Spleen (tissue), 13 donors: ENCODE measurements at places on chromosomes 5 and 9.
A peak's percentile ranks its signal among the peaks of the same experiment; 100 is the strongest.

DNA sequence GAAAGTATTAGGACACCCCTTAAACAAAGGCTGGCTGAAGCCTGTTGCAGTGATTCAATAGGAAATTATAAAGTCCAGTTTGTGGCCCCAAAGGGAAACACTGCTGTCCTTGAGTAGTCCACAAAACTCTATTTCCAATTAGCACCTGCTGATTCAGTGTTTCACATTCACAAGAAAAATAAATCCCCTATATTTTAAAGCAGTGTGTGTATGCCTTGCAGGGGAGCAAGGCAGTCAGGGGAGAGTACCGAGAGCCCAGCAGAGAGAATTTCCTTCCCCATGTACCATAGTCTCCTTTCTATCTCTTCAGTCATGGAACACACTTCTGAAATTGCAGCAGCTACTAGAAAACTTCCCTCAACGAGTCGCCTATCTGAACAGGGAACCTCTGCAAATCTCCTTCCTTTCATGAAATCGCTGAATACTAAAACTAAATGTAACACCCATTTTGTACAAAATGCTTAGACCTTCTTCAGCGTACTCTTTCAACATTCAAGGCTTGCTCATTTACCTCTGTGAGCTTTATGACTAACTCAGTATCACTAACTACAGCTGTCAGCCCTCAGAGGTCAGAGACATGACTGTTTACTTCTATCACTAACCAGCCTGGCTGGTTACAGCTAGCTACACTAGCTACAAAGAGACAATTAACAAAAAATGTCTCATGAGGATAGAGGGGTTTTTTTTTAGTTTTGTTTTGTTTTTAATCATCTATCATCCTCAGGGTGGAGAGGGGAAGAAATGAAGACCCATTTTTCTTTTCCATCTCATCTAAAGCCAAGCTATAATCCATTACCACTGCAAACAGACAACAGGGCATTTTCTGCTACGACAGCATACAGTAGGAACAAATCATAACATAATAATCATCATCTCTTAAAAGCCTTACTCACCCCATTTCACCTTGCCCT, 188.7 kb downstream of the EBF1 start:
- peaks cover 3% of the 10 kb centered on the region for H3K4me1 ChIP-seq
- peak overlapping the region; percentile 21 for H3K27ac ChIP-seq
- no peak overlapping the region for H3K4me3 ChIP-seq

GRCh38 chr5:110338341-110339083, 388.0 kb downstream of the TMEM232 start:
- no peak overlapping the region for H3K4me3 ChIP-seq
- H3K27ac ChIP-seq, result no peak overlapping the region
- H3K4me1 ChIP-seq, result no peaks in the 10 kb centered on the region
- no peaks in the 10 kb centered on the region for H3K36me3 ChIP-seq
- H3K27me3 ChIP-seq, result no peaks in the 10 kb centered on the region

DNA sequence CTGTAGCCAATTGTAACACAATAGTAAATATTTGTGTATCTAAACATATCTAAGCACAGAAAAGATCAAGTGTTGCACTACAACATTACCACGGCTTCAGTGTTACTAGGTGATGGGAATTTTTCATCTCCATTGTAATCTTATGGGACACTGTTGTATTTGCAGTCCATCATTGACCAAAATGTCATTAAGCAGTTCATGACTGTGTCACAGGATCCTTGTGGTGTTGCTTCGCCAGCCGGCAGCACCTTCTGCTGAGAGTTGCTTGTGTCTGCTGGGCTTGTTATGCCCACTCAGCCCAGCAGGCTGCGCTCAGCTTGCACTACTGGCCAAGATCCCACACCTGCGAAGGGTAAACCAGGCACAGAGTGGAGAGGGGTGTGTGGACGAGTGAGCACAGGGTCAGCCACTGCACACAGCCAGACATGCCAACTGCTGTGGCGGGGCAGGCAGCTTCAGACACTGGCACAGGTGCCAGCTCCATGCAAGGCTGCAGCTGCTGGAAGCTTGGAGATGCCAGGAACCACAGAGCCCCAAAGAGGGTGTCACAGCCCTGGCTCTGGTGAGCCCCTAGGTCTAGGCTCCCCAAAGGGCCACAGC, 273.7 kb downstream of the CETN3 start:
- H3K27ac ChIP-seq, result no peak overlapping the region
- no peaks in the 10 kb centered on the region for H3K36me3 ChIP-seq
- no peak overlapping the region for H3K4me3 ChIP-seq
- H3K27me3 ChIP-seq, result no peaks in the 10 kb centered on the region
- no peak for DNase-seq
- peaks cover 10% of the 10 kb centered on the region for H3K4me1 ChIP-seq

DNA sequence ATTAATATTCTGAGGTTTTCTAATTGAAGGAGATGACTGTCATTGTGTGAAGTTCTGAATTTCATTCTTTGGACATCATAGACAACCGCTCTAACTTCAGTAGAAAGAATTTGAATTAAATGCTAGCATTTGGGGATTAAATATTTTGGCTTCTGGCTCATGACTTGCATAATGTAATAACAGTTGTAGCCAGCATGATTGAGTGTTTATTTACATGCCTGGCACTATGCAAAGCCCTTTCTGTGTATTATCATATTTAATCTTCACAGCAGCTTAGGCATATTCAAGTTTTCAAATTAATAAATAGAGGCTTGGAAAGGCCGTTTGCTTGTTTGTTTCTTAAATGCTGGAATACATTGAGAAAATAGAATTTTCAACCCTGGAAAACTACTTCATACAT, 19.6 kb upstream of the HTR1A start:
- H3K4me3 ChIP-seq, result no peak overlapping the region
- no peak overlapping the region for H3K27ac ChIP-seq
- H3K4me1 ChIP-seq, result no peaks in the 10 kb centered on the region

DNA sequence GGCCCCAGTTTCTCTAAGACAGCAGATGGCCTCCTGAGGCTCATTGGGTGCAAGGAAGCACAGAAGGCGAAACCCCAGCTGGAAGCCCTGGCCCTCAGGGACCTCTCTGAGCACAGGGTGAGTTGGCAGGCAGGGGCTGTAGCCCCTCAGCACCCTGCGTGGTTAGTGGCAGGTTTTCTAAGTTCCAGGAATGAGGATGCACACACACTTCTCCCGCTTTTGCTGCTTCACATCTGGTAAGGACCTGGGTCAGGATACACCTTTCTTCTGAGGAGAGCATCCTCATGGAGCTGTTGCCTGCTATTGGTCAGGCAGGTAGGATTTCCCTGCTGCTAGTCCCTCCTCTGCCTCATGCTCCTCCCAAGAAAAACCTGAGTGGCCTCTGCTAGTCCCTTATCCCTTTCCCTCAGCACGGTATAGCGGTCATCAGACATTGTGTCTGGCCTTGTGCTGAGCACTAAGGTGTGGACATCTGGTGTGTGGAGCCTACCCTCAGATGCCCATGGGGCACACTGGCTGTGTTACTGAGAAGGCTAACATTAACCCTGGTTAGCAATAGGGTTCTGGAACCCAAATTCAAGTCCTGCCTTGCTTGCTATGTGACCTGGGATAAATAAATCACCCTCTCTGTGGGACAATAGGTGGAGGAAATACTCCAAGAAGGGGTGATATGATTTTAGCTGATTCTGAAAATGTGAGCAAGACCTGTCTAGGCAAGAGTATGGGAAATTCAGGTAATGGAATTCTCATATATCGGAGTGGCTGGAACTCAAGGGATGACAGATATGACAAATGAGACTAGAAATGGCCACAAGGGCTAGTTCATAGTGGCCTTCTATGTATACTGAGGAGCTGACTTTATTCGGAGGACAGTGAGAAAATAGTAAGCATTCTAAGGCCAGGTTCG, 1.6 kb downstream of the SLC22A4 start:
- no peak for DNase-seq
- peaks cover 37% of the 10 kb centered on the region for H3K27me3 ChIP-seq
- peak overlapping the region; percentile 98 for H3K27ac ChIP-seq

GRCh38 chr5:120655828-120656435, 191.8 kb downstream of the PRR16 start:
- H3K4me3 ChIP-seq, result no peak overlapping the region
- no peaks in the 10 kb centered on the region for H3K4me1 ChIP-seq
- no peak for DNase-seq
- no peak overlapping the region for H3K27ac ChIP-seq
- no peaks in the 10 kb centered on the region for H3K27me3 ChIP-seq

DNA sequence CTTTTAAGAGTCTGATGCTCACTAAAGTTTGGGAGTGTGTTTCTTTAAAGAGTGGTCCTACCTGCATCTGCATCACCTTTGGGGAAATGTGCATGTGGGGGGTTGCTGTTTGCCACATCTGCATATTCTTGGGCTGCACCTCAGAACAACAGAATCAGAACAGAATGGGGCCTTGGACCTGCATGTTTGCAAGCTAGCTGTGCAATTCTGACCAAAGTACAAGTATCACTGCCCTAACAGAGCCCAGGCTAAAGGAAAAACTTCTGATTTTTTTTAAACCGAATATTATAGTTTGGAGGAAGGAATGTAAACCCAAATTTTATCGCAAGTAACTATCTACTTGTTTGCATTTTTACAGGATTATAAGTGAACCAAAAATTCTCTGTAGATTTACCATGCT, 34.2 kb upstream of the PRLR start:
- no peak overlapping the region for H3K27ac ChIP-seq
- H3K36me3 ChIP-seq, result no peaks in the 10 kb centered on the region
- no peaks in the 10 kb centered on the region for H3K4me1 ChIP-seq
- no peak overlapping the region for H3K4me3 ChIP-seq
- no peak for DNase-seq

DNA sequence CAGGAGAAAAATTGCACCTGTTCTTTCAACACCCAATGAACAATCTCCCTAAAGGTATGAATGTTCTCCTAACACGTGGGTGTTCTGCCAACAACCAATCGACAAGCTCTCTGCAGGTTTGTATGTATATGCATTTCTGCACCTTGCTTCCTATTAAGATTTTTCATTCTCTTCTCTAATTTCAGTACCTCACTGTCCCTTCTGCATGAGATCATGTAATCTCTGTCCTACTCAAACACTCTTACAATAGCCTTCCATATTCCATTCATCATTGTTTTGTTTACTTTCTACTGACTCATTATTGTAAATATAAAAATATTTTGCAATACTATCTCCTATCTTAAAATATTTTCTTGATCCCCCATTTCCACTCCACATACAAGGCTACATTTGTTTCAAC, 382.0 kb downstream of the CDH12 start:
- no peaks in the 10 kb centered on the region for H3K36me3 ChIP-seq
- no peaks in the 10 kb centered on the region for H3K4me1 ChIP-seq
- no peak for DNase-seq
- no peak overlapping the region for H3K27ac ChIP-seq
- H3K27me3 ChIP-seq, result no peaks in the 10 kb centered on the region

DNA sequence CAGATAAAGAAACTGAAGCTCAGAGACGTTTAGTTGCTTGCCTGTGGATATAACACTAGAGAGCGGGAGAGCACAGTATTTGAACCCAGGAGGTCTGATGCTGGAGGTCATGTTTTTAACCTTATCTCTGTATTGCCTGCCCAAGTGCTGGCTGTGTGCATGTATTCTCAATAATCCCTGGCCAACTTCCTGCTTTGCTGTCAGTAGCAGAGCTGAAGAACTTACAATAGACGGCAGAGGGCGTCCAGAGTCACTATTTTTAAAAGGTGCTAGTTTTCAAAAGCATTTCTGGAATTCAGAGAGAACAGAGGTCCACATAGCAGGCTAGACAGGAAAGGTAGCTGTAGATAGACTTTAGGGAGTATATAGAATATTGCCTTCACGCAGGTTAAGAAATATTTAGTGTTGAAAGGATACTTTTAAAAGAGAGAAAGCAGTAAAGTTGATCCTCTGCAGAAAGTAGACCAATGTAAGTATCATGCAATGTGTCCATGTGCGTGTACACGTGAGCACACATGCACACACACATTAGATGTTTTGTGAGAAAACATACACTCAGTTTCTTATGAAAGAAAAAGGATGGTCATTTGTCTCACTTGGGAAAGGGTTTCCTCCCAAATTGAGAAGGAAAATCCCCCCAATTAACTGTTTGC, 46.3 kb downstream of the PTCD2 start:
- no peak overlapping the region for H3K4me3 ChIP-seq
- H3K27ac ChIP-seq, result peak overlapping the region; percentile 30
- DNase-seq, result no peak
- H3K27me3 ChIP-seq, result no peaks in the 10 kb centered on the region

- peak overlapping the region; percentile 91 for H3K27ac ChIP-seq
- peaks cover 22% of the 10 kb centered on the region for H3K27me3 ChIP-seq
- H3K4me1 ChIP-seq, result peaks cover 54% of the 10 kb centered on the region
- peak; percentile 93 for DNase-seq
These were observed 1.8 kb upstream of the FAM78A start for GRCh38 chr9:131277910-131278701.

DNA sequence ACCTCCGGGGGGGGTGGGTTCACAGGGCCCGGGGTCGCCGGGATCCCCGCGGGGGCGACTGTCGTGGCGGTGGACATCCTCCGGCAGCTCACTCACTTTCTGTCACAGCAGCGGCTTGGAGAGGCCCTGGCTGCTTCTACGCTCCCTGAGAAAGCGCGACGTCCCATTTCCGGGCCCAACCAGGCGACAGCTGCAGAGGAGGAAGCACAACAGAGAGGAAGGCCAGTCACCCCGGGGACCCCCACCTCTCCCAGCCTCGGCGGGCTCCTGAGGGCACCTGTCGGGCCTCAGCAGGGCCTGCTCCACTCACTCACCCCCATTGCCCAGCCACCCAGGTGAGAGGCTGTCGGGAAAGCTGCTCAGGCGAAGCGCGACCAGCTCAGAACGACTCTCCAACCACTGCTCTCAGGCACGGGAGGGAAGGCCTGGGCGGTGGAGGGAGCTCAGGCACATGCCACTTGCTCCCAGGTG, 14.4 kb downstream of the BRD3 start:
- peak; percentile 68 for DNase-seq
- H3K27me3 ChIP-seq, result no peaks in the 10 kb centered on the region

DNA sequence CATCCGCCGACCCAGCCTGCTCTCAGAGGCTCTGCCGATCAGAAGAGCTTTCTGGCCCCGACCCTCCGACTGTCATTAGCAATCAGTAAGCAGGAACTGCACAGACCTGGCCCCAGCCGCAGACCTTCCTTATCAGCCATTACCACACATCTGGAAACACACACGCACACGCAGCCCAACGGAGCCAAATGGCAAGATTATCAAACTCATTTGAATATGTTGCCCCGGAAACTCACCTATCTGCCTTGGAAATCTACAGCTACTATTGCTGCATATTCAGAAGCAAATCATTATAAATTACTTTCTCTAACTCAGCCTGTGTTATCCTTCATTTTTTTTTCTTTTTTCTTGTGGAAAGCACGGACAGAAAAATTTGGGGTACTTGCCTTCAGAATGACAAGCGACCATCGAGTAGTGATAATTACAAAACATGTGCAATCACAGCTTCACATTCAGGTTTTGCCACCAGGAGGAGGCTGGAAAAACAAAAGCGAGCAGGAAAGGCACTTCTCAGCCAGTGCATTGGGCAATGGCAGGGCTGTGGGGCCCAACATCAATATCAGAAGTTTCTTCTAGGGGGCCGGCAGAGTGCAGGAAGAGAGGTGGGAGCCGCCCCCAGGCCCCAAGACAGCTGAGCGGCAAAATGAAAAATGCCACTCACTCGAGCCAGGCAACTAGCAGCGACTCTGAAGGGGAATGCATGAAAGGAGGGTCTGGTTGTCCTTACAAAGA, 122.3 kb downstream of the VAV2 start:
- no peaks in the 10 kb centered on the region for H3K36me3 ChIP-seq
- H3K27ac ChIP-seq, result no peak overlapping the region
- H3K4me3 ChIP-seq, result no peak overlapping the region
- peaks cover 30% of the 10 kb centered on the region for H3K4me1 ChIP-seq

- H3K4me1 ChIP-seq, result peaks cover 16% of the 10 kb centered on the region
- H3K27ac ChIP-seq, result no peak overlapping the region
These were observed 4.8 kb upstream of the P4HA2 start for GRCh38 chr5:132232465-132232864.
